Hematopoietic multipotent progenitor cell treated with erythropoietin and hydrocortisone succinate and interleukin-3 and kit ligand, for 4 days (in vitro differentiated cells): ENCODE measurements at places on chromosomes 3 and 15.

DNA sequence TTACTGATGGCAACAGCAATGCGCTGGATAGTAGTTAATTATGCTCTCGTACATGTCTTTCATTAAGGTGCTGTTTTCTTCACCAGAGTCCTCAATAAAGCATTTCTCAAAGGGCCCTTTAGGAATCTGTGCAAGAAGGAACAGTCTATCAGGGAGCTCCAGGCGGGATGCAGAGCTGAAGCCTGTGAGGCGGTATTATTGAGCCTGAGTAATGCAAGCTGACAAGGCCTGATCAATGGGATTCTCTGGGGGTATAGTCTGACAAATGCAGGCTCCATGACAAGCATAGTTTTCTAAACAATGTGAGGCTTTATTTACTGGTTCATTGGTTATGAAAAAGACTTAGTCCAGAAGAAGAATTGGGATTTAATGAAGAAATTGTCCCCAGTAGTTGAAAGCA is 530.9 kb upstream of the CBLB start:
- no peak for DNase-seq

- DNase-seq = no peak
Measured at GRCh38 chr15:92595506-92596381, 59.8 kb downstream of the FAM174B start.

DNA sequence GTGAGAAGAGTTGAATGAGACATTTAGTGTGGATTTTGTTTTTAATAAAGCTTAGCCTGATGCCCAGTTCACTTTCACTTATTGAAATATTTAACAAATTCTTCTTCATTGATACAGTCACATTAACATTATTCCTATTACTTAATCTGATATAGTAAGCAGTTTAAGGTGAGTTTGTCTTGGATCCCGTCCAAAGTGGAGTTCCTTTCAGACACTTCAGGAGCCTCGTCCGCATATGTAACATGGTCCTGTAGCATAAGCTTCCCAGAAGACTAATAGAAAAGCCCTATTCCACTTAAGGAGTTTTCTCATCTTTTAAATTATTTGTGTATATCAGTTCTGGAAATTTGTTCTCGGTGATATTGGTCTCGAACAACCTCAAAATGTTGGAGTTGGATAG is 39.7 kb upstream of the MLF1 start:
- DNase-seq = no peak

DNA sequence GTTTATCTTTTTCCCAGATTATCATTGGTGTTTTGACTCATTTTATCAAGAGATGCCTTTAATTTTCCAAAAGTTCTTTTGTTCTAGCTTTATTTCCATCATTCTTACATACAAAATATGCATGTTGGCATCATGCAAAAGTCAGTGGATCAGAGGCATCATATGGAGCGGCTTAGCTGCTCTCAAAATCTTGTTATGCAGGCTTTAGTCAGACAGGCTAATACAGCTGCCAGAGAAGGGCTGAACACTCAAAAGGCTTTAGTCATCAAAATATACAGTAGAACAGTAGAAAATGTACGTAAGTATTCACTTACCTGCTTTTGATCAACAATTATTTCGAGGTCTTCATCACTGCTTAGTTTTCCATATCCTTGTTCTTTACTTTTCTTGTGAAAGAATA is 65.5 kb downstream of the PEX5L start:
- no peak for DNase-seq

GRCh38 chr3:65716071-65716751 is 322.5 kb downstream of the MAGI1 start:
- no peak for DNase-seq

- no peak for DNase-seq
Measured at GRCh38 chr3:197026481-197026866, 3.1 kb downstream of the MELTF start.
